Stimulated activated CD4-positive, alpha-beta T cell treated with anti-CD3 and anti-CD28 coated beads, Interleukin-1b, Interleukin-23, amount 100 ng/mL, for 1 hour (primary cell): ENCODE measurements at places on chromosomes 2 and 18.

- peak; percentile 72 for DNase-seq
Measured at GRCh38 chr2:231463698-231464575, at the start of gene NCL. TSS of gene NCL (minus strand) at chr2:231464484. CDS start at chr2:231464353, 131 bp downstream.

- DNase-seq: no peak
Measured at GRCh38 chr18:55287149-55287806, 300.7 kb downstream of the TCF4 start.

GRCh38 chr2:105691947-105692390 lies 52.7 kb upstream of the NCK2 start:
- DNase-seq: no peak

GRCh38 chr2:18245375-18245774 lies 315.1 kb downstream of the RDH14 start:
- DNase-seq: no peak

DNA sequence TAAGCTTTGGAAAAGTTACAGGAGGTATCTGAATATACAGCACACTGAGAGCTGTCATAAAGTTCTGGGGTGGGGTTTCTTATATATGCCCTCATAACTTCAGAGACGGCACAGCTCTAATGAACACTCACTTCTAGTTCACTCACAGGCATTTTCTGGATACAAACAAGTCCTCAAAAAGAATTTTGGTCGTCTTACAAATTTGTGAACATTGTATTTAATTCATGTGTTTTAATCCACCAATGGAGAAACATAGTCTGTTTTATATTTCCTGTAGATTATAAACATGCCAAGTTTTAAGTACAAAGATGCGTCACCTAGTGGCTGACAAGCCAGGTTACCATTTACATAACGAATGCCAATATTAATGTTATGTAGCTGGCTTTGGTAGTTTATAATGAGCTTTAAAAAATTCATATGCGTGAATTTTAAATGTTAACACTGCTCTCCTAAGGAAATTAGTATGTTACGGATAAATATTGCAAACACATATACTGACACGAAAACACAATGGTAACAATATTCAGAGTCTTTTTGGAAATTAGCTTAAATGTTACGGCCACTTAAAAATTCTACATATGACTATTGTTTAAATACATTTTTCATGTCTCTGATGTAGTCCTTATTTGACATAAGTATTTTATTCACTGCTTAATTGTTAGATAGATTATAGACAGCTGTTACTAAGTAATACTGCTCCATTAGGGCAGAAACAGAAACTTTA lies 2.5 kb downstream of the COL3A1 start:
- no peak for DNase-seq

DNA sequence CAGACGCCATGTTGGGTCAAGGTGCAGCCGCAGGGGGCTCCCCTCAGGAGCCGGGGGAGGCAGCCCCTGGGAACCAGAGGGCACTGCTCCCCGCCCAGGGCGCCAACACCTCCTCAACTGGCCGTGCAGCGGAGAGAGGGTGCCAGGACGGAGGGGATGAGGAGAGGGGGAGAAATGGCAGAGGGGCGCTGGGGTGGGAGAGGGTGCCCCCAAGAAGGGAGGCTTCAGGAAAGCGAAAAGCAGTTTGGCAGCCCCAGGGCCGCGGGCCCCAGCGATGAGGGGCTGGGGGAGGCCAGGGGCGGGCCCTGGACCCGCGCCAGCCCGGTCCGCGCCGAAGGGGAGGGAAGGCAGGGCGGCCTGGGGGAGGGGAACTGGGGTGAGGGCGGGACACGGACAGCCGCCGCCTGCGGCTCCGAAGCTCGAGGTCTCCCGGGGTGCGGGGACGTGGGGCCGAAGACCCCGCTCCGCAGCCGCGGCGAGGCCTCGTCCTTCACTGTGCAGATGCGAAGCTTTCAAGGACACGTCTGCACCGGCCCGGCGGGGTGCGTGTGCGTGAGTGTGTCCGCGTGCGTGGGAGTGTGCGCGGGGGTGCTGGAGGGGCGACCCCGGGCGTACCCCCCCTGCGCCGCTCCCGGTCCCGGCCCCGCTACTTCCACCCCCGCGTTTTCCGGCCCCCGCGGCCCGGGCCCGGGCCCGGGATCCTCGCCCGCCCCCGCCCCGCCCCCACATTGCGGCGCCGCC lies 1.4 kb downstream of the DNMT3A start:
- no peak for DNase-seq

DNA sequence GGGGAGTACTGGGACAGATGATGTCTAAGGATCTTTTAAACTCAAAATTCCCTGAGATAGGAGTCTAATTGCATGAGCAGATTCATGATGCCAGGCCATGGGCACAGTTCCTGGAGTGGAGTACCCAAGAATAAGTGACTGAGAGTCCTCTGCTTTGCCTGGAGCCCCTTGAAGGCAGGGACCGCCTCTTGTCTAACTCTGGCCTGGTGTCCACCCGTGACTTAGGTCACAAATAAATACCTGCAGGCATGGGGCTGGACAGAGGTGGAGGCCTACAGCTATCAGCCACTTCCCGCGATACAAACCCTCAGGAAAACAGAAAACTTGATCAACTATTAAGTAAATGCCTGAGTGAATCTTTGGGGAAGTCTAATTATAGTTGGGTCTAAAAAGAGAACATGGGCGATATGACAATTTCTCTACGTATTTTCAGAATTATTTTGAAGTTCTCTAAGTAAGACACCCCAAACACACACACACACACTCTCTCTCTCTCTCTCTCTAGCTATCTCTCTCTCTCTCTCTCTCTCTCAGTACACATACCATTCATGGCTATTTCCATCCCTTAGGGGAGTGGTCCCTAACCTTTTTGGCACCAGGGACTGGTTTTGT lies 1.8 kb upstream of the WIPF1 start:
- DNase-seq: no peak

DNA sequence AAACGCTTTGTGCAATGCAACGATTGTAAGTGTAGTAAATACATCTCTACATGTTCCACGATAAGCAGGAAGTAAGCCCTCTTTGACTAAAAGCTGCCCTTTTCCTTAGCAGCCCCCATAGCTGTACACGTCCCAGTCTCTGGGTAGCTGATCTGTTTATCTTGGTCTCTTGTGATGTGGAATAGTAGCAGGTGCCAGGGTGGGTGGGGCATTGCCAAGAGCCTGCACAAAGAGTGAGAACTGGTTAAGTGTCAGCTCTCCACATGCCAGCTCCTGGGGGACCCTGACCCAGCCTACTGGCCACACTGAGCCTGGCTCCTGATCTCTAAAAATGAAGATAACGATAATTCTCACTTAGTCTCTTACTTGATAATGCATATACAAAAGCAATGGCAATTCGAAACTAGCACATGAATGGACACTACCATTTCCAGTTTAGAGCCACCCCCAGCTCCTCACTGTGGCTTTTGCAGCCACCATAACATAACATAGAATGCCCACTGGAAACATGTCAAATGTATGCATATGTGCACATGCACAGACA lies 92.3 kb downstream of the MYT1L start:
- DNase-seq: no peak

GRCh38 chr2:26298286-26298637 lies 47.7 kb upstream of the SELENOI start:
- DNase-seq: no peak

DNA sequence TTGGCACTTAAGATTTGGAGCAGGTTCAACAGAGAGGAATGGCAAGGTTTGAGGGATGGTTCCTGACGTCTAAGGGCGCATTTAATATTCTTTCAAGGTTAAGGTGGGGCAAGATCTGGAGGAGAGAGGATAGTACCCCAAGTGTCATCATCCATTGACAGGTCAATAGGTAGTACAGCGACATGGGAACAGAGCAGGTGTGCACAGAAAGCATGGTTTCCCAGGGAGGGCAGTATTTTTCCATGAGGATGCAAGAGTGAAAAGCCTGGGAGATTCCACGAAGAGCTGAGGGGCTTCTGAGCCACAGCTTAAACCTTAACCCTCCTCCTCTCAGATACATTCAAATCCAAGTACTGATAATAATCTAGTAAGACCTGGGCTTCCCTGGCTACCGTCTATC lies 9.1 kb downstream of the HES6 start:
- no peak for DNase-seq

GRCh38 chr2:166651991-166652390 lies 157.9 kb upstream of the SCN7A start:
- DNase-seq: no peak

DNA sequence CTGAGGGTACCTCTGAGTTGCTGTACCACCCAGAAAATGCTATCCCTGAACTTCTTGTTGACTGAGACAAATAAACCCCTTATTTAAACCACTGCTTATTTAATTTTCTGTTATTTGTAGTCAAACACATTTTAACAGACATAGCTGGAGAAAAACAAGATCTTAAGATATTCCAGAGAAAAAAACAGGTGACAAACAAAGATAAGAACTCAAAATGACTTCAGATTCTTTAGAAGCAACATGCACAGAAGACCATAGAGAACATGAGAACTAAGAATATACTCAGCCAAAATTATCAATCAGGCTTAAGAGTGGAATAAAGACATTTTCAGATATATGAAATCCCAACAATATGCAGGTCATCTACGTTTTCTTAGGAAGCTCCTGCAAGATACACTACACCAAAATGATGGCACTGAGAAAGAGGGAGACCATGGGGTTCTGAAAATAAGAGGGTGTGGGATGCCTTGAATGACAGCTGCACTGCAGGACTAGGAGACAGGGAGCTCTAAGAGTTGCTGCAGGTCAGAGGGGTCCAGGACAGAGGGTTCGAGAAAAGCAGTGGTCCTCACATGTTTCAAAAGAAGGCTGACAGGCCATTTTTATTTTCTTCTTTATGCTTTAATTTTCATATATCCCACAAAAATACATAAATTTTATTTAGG lies 38.4 kb downstream of the ADAM17 start:
- DNase-seq: no peak

- no peak for DNase-seq
Measured at GRCh38 chr2:222707689-222708273, 36.3 kb downstream of the MOGAT1 start.

- no peak for DNase-seq
Measured at GRCh38 chr2:8398040-8398668, 283.7 kb upstream of the ID2 start.

DNA sequence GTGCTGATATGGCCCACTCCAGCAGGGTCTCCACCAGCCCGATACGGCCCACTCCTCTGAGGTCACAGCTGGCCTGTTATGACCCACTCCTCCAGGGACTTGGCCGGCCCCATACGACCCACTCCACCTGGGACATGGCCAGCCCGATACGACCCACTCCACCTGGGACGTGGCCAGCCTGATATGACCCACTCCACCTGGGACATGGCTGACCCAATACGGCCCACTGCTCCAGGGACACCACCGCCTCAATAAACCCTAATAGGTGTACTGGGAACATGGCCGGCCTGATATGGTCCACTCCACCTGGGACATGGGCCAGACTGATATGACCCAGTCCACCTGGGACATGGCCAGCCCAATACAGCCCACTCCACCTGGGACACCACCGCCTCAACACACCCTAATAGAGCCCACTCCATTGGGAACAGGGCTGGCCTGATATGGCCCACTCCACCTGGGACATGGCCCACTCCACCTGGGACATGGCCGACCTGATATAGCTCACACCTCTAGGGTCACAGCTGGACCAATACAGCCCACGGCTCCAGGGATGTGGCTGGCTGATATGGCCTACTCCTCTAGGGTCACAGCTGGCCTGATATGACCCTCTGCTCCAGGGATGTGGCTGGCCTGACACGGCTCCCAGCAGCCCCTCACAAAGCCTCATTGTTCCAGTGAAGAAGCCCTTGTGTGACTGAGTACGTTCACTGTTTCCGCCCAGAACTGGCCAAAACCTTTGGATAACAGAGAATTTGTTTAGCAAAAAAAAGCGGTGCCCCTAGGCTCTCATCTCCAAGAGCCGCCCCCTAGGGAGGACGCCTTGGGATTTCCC lies 245.6 kb downstream of the HDAC4 start:
- no peak for DNase-seq

- no peak for DNase-seq
Measured at GRCh38 chr2:26268213-26268612, 23.5 kb downstream of the HADHB start.

DNA sequence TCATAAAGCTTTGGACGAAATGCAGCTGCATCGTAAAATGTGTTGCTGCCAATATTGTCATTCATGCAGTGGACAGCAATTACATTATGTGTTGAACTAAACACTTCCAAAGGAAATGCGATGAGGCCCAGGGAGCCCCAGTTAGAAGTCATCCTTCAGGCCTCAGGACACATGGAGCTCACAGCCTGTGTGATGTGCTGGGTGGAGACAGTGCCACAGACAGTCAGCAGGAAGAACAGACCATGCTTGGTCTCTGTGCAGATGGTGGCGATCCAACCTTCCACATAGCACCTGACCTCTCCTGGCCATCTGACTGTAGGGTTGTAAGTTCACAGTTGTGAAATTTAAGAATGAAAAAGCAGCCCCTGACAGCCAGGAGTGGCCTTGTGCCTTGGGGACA lies 118.3 kb upstream of the ALKAL2 start:
- no peak for DNase-seq

DNA sequence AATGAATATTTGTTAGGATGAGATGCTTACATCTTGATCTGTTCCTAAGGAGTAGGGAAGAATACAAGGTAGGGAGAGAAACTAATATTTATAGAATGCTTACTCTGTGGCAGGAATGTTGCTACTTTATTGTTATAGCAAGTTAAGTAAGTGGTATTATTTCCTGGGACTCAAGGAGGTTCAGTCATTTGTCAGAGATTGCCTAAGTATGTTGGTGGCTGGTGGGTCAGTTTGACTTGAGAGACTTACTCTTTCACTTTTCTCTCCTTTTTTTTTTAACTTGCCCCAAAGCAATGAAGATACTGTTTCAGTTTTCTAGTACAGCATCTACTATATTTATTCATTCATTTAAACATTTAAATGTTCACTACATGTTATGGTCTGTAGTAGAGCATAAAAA lies 209.2 kb upstream of the STON1 start:
- DNase-seq: no peak

- DNase-seq: no peak
Measured at GRCh38 chr18:24695168-24695567, 234.7 kb downstream of the HRH4 start.

DNA sequence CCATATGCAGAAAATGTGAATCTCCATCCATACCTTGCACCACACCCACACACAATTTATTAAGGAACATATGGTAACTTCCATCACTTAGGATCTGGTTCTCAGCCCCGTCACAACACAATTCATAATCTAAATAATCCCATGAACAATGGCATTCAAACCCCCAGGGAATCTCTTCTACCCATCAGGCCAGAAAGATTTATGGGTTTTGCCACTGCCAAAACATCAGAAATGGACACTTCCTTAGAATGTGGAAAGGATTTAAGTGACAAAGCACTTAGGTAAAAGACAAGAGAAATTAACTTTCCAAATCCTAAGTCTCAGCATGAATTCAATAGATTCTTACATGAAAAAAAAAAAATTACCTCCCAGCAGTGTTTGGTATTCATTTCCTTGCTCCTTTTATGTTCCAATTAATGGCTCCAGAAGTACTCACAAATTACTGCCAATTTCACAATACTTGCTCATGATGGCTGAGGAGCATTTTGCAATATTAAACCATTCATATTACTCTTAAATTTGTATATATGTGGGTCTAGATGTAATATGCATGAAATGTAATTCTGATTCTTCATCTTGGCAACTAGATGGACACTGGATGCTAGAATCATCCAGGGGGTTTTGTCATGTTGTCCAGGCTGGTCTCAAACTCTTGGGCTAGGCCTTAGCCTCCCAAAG lies 56.5 kb upstream of the TMEM247 start:
- no peak for DNase-seq

- DNase-seq: no peak
Measured at GRCh38 chr2:240200230-240201051, 60.0 kb upstream of the OTOS start.
